Aorta (tissue), 5 donors: ENCODE measurements at places on chromosomes 12 and 14.

DNA sequence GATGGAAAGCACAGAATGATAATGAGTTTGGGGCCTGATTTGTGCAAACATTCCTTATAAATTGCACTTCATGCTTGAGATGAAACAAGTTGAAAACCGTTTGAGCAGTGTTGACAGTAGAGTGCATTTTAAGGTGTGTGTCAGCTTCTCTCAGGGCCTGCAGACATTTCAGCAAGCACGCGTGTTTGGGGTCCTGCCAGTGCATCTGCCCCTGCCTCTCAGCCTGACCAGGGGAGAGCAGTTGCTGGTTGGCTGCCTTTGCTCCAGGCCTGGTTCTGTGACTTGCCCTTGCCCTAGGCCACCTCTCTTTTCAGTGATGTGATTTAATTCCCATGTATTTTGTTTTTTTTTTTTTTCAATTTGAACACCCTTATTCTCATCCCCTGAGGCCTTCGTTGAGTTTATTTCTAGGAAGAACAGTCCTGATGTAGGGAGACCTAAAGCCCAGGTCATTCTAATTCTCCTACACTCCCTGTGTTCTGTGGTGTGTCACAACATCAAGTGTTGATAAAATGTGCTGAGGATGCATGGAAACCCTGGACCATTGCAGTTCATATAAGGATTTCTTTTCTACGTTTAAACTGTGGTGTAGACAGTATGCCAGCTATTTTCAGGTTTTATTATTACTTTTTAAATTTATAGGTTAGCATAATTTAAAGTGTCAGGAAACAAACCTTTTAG is 40.1 kb upstream of the AMN start:
- no peak overlapping the region for H3K27ac ChIP-seq
- no peaks in the 10 kb centered on the region for H3K36me3 ChIP-seq
- H3K4me3 ChIP-seq, result no peak overlapping the region
- DNase-seq, result no peak

DNA sequence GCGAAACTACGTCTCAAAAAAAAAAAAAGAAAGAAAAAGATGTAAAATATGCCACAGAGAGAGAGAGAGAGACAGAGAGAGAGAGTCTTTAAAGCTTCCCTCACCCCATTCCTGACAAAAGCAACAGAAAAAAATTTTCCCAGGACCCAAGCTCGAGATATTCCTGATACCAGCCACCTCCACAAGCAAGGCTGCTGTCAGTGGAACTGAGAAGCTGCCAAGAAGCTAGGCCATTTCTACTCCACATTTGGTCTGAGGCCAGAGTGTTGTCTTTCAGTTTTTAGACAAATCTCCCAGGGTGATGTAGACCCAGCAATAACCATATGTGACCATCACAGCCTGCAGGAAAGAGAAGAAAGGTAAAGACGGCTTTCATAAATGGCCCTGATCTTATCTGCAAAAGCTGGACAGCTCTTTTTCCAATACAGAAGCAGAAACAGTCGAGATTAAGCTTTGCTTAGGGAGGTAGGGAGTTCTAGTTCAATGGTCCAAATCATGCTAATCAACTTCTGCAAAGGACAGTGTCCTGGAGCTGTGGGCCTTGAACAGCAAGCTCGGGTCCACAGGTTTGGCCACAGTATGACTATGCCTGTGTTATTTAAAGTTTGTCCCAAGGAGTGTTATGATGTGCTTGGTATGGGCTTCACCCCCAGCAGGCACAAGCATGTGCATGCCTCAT is 130.3 kb upstream of the NUDT4 start:
- H3K36me3 ChIP-seq, result no peaks in the 10 kb centered on the region
- DNase-seq, result no peak
- no peaks in the 10 kb centered on the region for H3K27me3 ChIP-seq
- no peak overlapping the region for H3K27ac ChIP-seq

GRCh38 chr14:22200977-22201605 is 387.9 kb downstream of the DAD1 start:
- no peaks in the 10 kb centered on the region for H3K27me3 ChIP-seq
- no peak overlapping the region for H3K4me3 ChIP-seq
- DNase-seq, result no peak
- H3K36me3 ChIP-seq, result no peaks in the 10 kb centered on the region
- H3K27ac ChIP-seq, result no peak overlapping the region
- no peaks in the 10 kb centered on the region for H3K4me1 ChIP-seq

GRCh38 chr14:67934087-67934486 is 114.5 kb downstream of the RAD51B start:
- no peaks in the 10 kb centered on the region for H3K36me3 ChIP-seq
- DNase-seq, result no peak
- H3K4me3 ChIP-seq, result no peak overlapping the region
- no peaks in the 10 kb centered on the region for H3K4me1 ChIP-seq

DNA sequence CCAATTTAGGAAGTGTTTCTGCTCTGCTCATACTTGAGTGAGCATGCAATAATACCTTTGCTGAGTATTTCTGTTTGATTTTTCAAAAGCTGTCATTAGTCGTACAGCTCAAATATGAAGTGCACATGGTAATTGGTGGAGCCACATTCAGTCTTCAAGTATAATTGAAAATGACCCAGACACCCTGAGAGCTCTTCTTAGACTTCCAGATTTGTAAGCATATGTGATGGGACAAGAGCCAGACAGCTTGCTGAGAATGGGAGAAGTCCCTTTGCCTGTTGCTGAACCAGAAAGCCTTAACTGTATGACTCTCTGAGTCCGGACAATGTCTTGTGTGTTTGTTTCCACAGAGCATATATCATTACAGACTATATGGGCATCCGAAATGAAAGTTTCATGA is 307.3 kb downstream of the TMEM117 start:
- no peak overlapping the region for H3K4me3 ChIP-seq
- no peaks in the 10 kb centered on the region for H3K4me1 ChIP-seq
- DNase-seq, result no peak
- H3K36me3 ChIP-seq, result no peaks in the 10 kb centered on the region
- no peaks in the 10 kb centered on the region for H3K27me3 ChIP-seq
- no peak overlapping the region for H3K27ac ChIP-seq

DNA sequence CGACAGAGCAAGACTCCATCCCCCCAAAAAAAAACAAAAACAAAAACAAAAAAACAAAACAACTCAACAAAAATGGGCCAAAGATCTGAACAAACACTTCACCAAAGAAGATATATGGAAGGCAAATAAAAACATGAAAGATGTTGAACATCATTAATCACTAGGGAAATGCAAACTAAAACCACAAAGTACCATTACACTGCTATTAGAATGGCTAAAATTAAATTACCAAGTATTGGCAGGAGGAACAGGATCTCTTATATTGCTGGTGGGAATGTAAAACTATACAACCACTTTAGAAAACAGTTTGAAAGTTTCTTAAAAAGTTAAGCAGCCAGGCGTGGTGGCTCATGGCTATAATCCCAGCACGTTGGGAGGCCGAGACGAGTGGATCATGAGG is 12.9 kb downstream of the SOS2 start:
- H3K36me3 ChIP-seq, result no peaks in the 10 kb centered on the region
- DNase-seq, result no peak
- H3K27me3 ChIP-seq, result no peaks in the 10 kb centered on the region
- no peak overlapping the region for H3K27ac ChIP-seq
- no peaks in the 10 kb centered on the region for H3K4me1 ChIP-seq

GRCh38 chr14:33986804-33987203 is 35.9 kb upstream of the EGLN3 start:
- no peak for DNase-seq
- H3K4me1 ChIP-seq, result peaks cover 2% of the 10 kb centered on the region
- H3K27ac ChIP-seq, result no peak overlapping the region
- H3K36me3 ChIP-seq, result no peaks in the 10 kb centered on the region
- no peaks in the 10 kb centered on the region for H3K27me3 ChIP-seq

DNA sequence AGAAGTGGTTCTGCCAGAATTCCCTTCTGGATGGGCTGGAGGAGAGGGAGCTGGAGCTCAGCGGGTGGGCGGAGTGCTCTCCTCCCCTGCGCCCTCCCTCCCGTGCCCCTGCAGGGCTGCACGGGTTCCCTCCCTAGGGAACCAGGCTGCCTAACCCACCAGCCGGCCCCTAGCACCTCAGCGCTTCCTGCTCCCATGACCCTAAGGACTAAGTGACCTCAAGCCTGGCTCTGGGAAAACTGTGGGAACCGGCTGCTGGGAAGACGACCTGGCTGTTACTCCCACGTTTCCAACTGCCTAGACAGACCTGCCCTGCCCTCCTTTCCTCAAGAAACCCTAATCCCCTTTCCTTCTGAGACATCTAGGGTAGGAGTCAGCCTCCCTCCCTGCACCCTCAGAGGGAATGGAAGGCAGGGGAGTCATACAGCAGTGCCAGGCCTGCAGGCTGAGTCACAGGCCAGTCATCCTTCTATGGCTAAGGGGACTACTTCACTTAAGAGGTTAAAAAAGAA is 31.5 kb downstream of the SLC6A12 start:
- H3K4me3 ChIP-seq, result no peak overlapping the region
- H3K4me1 ChIP-seq, result no peaks in the 10 kb centered on the region
- no peak for DNase-seq
- H3K36me3 ChIP-seq, result no peaks in the 10 kb centered on the region
- no peak overlapping the region for H3K27ac ChIP-seq

DNA sequence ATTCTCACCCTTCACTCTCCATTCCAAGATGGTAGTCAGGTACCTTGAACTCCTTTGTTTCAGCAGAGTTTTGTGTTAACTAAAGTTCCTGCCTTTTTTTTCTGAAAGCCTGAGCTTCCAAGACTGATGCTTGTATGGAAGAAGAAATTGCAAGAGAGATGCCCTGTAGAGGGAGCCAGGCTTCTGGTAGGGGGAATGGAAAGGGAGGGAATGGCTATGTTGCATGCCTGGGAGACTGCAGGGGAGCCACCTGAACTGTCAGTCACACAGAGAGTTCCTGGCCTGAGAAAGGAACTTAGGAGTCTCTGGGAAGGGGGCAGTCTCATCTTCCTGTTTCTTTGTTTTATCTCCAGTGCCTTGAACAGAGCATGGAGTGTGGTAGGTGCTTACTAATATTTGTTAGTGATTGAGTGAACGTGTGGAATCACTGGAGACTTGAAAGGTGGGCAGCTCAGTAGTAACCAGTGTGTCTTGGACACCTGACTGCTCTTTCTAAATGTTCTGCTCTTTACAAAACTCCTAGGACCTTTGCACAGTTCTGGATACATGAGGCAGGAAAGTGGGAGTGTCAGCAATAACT is 132.2 kb downstream of the ANO4 start:
- no peaks in the 10 kb centered on the region for H3K4me1 ChIP-seq
- H3K4me3 ChIP-seq, result no peak overlapping the region
